ENCODE measurements at places on chromosomes 2 and 18. TPM values are rescaled to one million over a fixed set of nuclear protein-coding genes. Genes with fewer than 3 reads are reported as not detected.
A peak's percentile ranks its signal among the peaks of the same experiment; 100 is the strongest.

MBD1 gene
- polyA plus RNA-seq: 70.7 TPM

RELCH gene
- 9.0 TPM for polyA plus RNA-seq

GPAT2 gene
- 2.1 TPM for polyA plus RNA-seq

RPL37A gene
- 3,426 TPM for polyA plus RNA-seq

C2orf80 gene
- not detected for polyA plus RNA-seq

MSTN gene
- polyA plus RNA-seq: 0.01 TPM

KLHL41 gene
- 48.4 TPM for polyA plus RNA-seq

THOC1 gene
- 10.2 TPM for polyA plus RNA-seq

SP5 gene
- polyA plus RNA-seq: 0.08 TPM

CIB4 gene
- polyA plus RNA-seq: not detected

FOXD4L1 gene
- polyA plus RNA-seq: 0.08 TPM

TRIM43 gene
- polyA plus RNA-seq: not detected

ADAM23 gene
- 34.1 TPM for polyA plus RNA-seq

GPR45 gene
- polyA plus RNA-seq: not detected

ACYP2 gene
- polyA plus RNA-seq: 107 TPM

SCN9A gene
- 0.27 TPM for polyA plus RNA-seq

UGT1A3 gene
- not detected for polyA plus RNA-seq

ALPI gene
- not detected for polyA plus RNA-seq

TRPM8 gene
- polyA plus RNA-seq: not detected

ANKRD62 gene
- not detected for polyA plus RNA-seq

SPC25 gene
- 0.14 TPM for polyA plus RNA-seq

- DNase-seq: no peak
These were observed 496 bp downstream of the SUCLG1 start for GRCh38 chr2:84458551-84459017.

GRCh38 chr2:59804732-59805131, 748.7 kb downstream of the BCL11A start:
- no peak for DNase-seq

GRCh38 chr2:7594211-7594610, 677.0 kb downstream of the RNF144A start:
- no peak for DNase-seq

DNA sequence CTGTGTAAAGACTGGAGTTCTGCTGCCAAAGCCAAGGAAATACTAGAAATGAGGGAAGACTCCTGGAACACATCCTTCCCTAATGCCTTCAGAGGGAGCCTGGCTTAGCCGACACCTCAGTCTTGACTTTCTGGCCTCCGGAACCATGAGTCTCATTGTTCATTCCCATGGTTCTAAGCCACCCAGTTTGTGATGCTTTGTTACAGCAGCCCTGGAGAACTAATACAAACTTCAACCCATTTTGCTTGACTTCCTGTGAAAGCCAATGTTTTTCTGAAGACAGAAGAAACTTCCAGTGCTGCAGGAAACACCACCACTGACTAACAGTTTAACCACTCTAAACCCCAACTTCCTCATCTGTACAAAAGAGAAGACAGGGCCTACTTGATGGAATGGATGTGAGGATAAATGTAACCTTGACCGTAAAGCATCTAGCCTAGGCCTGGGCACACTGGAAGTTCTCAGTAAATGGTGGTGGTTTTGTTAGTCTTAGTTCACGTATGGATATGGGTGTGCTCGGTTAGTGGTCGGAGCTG, 85.9 kb upstream of the RFX8 start:
- no peak for DNase-seq

- no peak for DNase-seq
These were observed 248.1 kb downstream of the CELF4 start for GRCh38 chr18:37317486-37317885.

- DNase-seq: no peak
These were observed 490.9 kb downstream of the STK39 start for GRCh38 chr2:167756446-167756845.

DNA sequence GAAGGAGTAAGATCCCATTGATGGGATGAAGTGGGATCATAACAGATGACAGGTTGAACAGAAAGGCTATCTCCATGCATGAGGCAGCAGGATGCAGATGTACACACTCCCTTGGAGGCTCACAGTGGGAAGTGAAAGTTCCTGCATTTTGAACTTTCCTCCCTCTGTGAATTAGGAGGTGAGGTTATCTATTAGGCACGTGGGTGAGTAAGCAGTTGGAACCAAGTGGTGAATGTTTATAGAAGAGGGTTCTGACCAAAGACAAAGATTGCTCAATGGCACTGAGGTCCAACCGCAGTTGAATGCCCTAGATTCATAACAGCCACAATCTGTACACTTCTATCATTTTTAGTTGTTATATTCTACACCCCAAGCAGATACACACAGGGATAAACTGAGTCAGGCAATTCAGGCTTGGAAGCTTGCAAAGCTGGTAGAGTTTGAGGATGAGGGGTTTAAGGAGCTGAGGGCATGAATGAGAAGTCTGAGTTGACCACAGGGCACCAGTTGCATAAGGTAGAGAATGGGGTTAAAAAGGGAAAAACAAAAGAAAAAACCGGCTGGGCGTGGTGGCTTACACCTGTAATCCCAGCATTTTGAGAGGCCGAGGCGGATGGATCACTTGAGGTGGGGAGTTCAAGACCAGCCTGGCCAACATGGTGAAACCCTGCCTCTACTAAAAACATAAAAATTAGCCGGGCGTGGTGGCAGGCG, 7.1 kb upstream of the KCMF1 start:
- DNase-seq: no peak

- DNase-seq: no peak
These were observed 17.7 kb upstream of the SERPINB2 start for GRCh38 chr18:63869851-63870250.

GRCh38 chr2:86631846-86632485, 8.3 kb upstream of the RNF103 start:
- no peak for DNase-seq

DNA sequence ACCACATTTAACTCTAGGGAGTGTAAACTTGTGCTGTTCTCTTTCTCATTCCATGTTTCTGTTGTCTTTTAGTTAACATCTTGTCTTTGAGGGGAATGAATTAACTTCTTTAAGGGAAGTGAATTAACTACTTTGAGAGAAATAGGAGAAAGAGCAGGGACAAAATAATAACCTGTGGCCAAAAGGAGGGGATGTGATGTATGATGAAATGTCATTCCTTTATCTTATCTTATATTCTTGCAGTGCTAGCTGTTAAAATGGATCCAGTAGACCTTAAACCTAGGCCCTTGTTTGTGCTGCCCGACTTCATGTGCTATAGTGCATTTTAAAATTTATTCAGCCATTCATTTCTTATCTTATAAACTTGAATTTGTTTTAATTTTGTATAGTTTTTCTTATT, 18.4 kb downstream of the ABI2 start:
- DNase-seq: no peak

DNA sequence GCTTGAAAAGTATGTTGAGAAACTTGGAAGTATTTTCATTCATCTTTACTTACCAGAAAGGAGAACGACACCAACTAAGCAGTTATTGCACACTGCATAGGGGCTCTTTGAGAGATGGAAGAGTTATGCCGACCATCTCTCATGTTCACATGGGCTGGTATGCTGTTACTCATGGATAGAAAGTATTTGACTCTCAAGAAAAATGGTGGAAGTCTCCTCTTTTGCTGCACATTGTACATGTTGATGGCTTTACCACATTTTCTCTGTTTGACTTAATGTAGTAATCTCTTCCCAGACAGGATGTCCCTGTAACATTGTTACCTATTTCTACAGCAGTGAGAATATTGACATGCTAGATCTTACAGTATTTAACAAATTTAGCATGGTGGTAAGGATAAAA, 23.2 kb downstream of the CAB39 start:
- DNase-seq: no peak

DNA sequence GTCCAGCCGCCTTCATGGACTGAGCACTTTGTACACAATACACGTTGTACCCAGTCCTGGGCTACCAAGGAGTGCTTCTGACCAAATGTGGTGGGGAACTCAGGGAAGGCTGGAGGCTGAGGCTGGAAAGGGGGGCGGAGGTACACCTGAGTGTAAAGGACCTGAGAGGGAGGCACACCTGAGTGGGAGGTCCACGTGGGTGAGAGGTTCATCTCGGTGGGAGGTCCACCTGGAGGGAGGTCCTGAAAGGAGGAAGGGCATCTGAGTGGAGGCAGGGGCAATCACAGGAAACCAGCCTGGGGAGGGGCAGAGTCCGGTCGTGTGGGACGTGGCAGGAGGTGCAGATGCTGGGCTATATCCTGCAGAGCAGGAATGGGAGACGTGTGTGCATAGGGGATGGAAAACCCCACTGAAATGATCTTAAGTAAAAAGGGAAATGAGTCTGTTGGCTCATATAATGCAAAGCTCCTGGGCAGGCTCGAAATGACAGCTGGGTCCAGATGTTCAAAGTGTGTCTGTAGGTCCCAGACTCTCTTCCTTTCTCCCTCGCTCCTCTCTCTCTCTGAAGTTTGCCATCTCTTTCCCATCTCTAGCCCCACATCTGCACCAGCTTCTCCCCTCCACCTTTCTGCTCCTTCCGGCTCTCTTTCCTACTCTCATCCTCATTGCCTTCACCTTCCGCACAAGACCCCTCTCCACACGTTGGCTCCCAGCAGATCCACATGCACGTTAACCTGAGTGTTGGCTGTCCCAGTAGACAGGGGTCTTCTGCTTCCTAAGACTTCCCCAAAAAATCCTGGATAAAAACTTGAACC, 137.7 kb downstream of the PXDN start:
- DNase-seq: no peak

- DNase-seq: no peak
These were observed 5.1 kb downstream of the NEUROD1 start for GRCh38 chr2:181675254-181675653.

GRCh38 chr2:15665067-15665942, 73.6 kb downstream of the DDX1 start:
- DNase-seq: no peak

GRCh38 chr2:39497082-39497801, 60.2 kb upstream of the MAP4K3 start:
- peak; percentile 51 for DNase-seq

GRCh38 chr2:52414561-52415295, 1352.9 kb upstream of the CHAC2 start:
- DNase-seq: no peak

DNA sequence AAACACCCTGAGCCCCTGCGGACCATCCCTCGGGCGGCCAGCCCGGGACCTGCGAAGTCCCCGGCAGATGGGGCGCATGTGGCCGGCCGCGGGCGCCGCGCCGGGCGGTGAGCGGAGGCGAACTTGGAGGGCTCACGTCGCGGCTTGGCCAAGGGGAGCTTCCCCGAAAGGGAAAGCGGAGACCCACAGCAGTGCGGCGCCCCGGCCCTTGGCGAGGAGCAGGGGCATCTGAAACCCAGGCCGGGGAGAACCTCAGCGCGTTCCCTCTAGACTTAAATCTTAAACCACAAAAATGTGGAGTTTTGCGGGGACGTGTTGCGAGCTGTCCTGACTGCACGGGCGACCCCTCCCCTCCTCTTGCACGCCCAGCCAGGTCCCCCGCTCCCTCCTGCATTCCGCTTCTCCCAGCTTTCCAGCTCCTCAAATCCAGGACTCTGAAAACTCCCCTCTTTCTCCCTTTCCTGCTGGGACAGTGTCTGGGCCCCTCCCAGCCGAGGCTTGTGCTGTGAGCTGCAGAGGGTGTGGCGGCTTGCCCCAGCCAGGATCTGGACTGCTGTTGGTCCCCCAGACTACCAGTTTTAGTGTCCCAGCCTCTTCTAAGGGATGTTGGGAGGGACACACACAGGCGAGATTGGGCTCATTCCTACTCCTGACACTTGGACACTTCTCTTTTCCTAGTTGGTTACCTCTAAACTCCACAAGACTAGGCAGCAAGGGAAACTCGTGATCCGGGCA, 1.3 kb downstream of the FMNL2 start:
- peak; percentile 77 for DNase-seq

DNA sequence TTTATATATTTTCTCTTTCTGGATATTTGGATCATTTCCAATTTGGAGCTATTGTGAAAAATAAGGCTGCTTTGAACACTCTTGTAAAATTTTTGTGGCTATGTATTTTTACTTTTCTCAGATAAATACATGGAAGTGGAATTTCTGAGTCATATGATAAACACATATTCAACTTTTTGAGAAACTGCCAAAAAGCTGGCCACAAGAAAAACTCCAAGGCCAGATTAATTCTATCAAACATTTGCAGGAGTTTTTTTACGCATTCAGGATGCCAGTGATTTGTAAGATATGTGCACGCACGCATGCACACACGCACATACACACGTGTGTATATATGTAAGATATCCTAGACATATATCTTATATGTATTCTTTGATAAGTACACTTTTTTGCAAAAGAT, 477.5 kb upstream of the SPHKAP start:
- no peak for DNase-seq

DNA sequence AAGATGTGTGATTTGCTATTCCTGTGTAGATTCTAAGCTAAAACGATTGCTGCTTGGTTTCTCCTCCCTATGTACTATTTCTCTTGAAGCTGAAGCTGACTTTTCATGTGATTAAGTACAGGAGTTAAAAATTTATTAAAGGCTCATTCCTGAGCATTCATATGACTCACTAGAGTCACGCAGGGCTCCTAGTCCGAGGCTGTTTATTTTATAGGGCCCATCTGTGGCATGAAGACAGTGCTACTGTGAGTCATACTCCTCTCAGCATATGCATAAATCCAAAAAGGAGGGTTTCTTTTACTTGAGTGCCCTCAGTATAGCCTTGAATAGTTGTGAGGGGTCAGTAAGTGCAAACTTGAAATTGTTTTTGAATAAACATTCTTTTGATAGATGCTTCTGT, 378.8 kb downstream of the PTPRM start:
- no peak for DNase-seq

DNA sequence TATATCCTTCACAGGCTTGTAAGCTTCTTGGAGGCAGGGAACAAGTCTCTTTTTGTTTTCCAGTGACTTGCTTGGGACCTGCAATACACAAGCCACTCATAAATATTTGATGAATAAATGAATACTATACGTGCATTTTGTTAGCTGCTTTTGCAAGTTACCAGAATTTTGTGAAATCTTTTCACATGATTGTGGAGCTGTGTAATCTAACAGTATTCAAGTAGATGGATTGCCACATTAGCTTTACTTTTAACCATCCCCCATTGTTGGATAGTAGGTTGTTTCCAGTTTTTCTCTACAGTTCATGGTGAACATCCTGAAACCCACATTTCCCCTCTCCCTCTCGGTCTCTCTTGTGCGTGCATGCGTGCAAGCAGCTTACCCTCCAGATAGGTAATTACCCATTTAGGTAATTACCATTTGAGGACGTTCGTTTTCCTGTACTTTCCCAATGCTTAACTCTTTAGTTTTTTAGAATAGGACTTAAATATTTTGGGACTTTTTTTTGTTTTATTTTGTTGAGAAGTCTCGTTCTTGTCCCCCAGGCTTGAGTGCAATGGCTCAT, 12.5 kb downstream of the ZNF407 start:
- DNase-seq: no peak

Measured in heart left ventricle (tissue), 16 donors.